Activated naive CD4-positive, alpha-beta T cell treated with anti-CD3 and anti-CD28 coated beads, Interleukin-2, amount 10 ng/mL, durations not matched to agents 7 days and 5 days (primary cell): ENCODE measurements at places on chromosomes 2 and 18.

- no peak for DNase-seq
These were observed 69.2 kb downstream of the LONRF2 start for GRCh38 chr2:100252811-100253698.

GRCh38 chr18:42229211-42230210, 274.5 kb downstream of the PIK3C3 start:
- no peak for DNase-seq

GRCh38 chr2:100741880-100742276, 78.1 kb upstream of the NPAS2 start:
- DNase-seq = no peak

- DNase-seq = no peak
These were observed 1454.4 kb upstream of the CELF4 start for GRCh38 chr18:39019989-39020388.

GRCh38 chr18:57113799-57114420, 33.0 kb upstream of the BOD1L2 start:
- DNase-seq = no peak

DNA sequence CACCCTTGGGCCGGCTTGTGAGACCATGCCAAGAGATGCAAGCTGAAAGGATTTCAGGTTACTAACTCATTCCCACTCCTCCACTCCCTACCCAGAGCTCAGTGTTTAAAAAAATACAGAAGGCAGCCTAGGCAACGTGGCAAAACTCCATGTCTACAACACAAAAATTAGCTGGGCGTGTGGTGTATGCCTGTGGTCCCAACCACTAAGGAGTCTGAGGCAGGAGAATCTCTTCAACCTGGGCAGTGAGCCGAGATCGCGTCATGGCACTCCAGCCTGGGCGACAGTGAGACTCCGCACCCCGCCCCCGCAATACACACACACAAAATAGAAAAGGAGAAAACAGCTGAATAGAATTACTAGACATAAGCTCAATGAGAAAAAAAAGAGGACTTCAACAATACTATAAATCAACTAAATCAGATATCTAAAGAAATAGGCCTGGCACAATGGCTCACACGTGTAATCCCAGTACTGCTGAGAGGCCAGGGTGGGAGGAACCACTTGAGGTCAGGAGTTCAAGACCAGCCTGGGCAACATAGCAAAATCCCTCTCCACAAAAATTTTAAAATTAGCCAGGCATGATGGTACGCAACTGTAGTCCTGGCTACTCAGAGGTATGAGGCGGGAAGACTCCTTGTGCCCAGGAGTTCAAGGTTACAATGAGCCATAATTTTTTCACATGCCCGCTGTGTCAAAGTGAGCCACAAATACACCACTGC, 10.1 kb downstream of the IWS1 start:
- DNase-seq = no peak

DNA sequence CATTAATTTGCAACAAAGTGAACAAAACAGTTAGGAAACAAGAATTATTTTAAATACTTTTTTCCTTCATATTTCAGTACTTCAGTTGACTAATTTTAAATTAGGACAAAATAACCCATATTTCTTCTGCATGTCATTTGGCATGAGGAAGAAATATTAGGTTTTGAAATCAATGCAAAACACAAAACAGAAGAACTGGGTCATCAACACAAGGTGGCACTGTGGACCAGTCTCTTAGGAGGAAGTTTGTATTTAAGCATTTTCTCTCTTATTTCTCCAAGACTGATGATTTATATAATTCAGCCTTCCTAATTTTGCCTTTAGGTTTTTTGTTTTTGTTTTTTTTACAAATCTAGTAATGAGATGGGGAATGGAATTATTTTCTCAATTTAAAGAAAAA, 352.8 kb upstream of the KCNH7 start:
- no peak for DNase-seq

- DNase-seq = no peak
These were observed 31.3 kb downstream of the SETBP1 start for GRCh38 chr18:44712025-44712424.

GRCh38 chr2:207251573-207252192, 85.9 kb upstream of the KLF7 start:
- DNase-seq = no peak

DNA sequence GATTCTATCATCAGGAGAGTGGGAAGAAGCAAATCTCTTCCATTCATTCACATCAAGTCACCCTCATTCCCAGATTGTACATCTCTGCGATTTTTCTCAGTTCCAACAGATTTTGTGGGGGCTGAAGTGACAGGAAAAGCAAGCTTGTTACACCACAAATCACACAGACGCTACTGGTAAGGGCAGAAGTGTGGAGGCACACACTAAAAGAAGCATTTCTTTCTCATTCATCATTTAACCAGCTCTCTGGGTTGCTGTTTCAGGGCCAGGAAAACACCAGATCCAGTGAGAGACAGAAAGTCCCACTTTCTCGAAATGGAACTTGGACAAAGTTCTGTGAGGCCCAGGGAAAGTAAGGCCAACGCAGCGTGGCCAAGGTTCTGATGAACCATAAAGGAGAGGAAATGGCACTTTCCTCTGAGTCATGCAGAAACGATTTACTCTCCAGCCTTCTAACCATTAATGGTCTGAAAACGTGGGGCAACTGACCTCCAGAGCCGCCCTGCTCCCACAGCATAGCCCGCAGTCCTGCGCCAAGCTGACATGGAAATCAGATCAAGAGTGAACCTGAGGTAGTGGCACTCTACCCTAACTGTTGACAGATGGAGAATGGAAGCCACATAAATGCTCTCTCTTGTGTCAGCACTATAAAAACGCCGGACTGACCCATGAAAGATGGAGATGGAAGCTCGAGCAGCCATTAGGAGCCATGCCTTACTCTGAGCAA, 191.0 kb downstream of the C1D start:
- no peak for DNase-seq

GRCh38 chr2:5479265-5479928, 212.8 kb upstream of the SOX11 start:
- DNase-seq = no peak

DNA sequence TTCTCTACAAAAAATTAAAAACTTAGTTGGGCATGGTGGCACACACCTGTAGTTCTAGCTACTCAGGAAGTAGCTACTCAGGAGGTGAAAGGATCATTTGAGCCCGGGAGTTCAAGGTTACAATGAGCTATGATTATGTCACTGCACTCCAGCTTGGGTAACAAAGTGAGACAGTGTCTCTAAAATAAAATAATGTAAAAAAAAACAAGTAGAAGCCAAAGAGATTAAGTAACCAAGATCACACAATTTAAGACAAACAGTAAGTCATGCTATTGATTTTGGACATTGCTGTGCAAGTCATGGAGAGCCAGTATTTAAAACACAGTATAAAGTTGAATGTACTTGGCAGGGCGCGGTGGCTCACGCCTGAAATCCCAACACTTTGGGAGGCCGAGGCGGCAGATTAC, 20.5 kb downstream of the ITSN2 start:
- no peak for DNase-seq

DNA sequence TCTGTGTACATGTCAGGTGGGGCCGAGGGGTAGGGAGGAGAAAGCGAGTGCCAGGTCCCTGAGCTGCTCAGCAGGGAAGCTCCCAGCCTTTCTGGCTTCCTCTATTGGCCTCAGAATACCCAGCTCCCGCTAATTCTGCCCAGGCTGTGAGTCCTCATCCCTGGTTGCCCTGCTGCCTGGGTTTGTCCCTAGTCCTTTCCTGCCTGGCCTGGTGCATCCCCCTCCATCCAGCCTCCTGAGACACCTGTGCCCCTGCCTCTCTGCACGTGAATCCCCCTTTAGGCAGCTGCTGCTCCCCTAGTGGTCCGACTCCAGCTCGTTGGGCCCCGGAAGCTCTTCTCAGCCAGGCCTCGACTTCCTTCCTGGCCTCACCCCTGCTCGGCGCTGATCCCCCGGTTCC, 54.6 kb downstream of the INHBB start:
- no peak for DNase-seq

DNA sequence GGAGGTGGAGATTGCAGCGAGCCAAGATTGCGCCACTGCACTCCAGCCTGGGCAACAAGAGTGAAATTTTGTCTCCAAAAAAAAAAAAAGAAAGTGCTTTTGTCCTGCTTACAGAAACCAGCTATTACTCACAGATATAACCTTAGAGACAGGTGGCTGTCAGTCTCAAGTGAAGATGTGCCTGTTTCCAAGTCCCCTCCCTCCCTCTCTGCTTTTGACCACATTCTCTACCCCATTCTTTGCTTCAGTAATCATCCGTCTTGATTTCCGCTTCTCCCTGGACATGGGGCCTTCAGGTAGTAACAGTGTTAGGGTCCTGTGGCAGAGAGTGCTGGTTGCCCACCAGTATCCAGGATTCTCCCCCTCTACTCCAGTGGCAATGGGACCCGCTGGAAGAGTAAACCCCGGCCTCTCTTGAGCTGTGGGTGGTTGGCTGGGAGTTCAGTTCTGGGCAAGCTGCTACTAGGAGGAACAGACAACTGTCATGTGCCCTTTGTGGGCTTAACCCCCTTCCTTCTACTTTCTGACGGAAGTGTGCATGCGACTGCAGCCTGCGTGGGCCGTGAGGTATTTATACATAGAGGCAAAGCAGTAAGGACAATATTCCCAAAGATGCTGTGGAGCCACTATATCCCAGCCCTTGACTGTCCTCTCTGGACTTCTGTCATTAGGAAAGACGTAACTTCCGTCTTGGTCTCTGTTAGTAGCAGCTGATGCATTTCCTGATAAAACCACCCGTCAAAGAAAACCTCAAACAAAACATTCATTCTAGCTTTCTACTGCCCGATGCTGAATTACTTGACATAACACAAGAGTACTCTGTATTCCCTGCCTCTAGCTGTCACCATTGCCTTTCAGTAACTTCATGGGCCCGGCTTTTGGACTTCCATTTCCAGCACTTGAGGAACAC, 17.8 kb downstream of the PDCL3 start:
- DNase-seq = peak; percentile 69

DNA sequence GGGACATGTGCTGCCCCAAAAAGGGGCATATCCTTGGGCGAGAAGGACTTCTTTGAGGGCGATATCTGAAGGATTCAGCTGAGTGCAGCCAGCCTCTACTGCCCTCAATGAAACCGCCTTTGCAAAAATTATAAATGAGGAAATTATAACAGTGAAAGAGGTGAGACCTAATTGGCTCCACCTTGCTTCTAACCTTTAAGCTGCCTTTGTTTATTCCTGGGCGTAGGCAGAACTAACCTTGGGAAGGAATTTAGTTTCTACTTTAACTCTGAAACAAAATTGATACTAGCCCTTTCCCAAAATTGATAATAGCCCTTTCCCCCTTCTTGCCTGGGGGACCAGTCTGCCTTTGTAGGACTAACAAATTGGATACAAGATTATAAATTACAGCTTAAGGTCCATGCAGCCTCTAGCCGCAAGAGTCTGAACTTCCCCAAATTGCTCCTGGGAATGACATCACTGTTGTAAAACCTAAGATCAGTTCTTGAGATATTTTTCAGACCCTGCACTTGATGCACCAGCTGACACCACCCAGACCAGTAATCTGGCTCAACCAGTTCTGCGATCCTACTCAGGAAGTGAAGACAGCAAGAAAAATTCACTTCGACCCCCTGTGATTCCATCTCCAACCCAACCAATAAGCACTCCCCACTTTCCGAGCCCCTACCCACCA, 36.0 kb upstream of the ASAP2 start:
- no peak for DNase-seq

- DNase-seq = no peak
These were observed 7.9 kb upstream of the TET3 start for GRCh38 chr2:73976803-73977202.

- DNase-seq = no peak
These were observed 108.5 kb downstream of the TMEM18 start for GRCh38 chr2:568639-569235.

DNA sequence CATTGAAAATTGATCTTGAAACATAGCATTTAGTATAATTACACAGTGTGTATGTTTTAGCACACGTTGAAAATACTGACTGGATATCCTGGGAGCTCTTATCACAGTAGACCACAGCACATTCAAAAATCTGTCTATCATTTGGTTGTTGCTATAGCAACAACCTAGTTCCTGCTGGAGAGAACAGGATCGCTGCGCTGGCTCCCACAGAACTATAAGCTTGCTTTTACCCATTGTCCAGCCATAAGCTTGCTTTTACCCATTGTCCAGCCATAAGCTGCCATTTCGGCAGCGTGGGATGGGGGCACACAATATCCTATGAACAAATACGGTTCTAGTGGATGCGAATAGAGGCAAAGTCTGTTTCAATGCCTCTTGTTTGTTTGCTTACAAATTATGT, 70.4 kb upstream of the ST6GAL2 start:
- DNase-seq = no peak

- no peak for DNase-seq
These were observed 5.8 kb downstream of the DPYSL5 start for GRCh38 chr2:26853751-26854150.

GRCh38 chr2:215380699-215381098, 55.2 kb downstream of the FN1 start:
- DNase-seq = no peak

DNA sequence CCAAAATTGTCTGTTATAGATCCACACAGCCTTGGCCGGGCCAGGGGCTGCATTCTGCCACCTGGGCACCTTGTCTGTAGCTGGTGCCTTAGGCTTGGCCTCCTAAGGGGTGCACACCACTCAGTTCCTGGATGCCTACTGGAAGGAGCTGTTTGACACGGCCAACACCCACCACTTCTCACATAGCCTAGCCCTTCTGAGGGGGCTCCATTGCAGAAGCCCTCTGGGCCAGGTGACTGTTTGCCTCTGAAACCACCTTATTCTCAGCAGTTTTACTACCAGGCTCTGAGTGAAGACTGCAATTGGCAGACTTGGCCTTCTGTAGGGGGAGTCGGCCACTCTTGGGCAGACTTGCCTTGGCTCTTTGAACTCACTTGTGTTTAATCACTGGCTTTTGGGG, 39.5 kb downstream of the EPHA4 start:
- DNase-seq = no peak
